Nephron progenitor cell (in vitro differentiated cells): ENCODE measurements at places on chromosomes 11 and 22.

DNA sequence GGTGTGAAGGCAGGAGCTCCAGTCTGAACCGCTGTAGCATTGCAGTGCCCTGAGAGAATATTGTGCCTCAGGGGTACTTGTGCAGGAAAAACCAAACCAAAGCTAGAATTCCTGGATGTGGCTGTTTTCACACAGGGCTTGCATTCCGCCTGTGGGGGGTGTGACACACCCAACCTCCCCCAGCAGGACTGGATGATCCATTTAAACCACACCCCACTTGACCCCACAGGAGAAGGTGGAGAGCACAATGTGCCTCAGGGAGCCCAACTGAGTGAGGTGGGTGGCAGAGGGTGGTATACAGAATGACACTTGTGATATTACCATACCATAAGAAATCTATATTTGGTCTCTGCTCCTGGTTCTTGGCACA, 66.9 kb upstream of the SLC22A12 start:
- no peak for DNase-seq

- no peak for DNase-seq
Observed at GRCh38 chr22:47690166-47690565, 927.7 kb downstream of the TBC1D22A start.

- no peak for DNase-seq
Observed at GRCh38 chr22:44588348-44588747, 90.3 kb upstream of the RTL6 start.

DNA sequence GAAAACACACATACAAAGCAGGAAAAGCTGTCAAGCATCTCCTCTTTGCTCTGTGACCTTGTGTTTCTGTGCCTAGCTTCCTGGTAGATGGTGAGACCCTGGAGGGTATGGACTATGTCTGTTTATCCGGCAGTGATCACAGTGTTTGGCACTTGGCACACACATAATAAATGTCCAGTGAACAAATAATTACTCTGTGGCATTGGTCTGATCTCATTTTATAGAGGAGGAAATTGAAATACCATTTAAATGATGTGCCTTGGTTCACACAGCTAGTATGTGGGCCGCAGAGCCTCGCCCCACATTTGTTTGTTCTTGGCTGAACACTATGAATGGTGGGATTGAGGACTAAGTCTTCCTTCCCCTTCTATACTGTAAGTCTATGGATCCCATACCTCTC, 104.7 kb upstream of the SPON1 start:
- DNase-seq = no peak

GRCh38 chr11:73330569-73331093, 22.6 kb downstream of the ARHGEF17 start:
- peak; percentile 39 for DNase-seq

DNA sequence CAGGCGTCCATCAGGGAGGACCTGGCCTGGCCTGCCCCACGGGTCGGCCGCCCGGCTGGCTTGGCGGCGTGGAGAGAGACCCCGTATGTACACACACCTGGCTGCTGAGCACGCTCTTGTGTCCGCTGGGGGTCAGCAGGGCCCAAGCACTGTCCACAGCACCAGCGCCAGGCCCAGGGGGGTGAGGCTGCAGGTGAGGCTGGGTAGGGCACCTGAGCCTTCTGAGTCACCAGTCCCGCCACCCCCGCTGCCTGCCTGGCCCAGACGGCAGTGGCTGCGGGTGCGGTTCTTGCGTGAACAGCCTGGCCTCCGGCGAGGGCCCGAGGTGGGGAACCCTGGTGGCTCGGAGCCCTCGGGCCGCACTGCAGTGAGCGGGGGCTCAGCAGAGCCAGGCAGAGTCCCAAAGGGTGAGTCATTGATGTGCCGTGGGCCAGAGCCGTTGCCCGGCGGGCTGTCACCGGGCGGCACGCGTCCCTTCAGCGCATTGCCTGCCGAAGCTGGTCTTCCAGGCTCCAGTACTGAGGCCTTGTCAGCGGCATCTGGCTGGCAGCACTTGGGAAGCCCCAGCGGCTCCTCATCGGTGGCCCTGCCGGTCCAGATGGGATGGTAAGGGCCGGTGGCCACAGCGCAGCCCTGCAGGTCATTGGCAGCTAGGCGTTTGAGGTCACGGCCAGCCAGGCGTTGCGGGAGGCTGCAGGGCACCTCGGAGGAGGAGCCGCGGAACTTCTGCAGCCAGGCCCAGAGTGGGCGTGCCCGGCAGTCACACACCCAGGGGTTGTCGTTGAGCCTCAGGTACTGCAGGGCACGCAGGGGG, 26.3 kb downstream of the RTN4R start:
- no peak for DNase-seq

- DNase-seq = no peak
Observed at GRCh38 chr11:112042161-112042960, 17.2 kb downstream of the DLAT start.

DNA sequence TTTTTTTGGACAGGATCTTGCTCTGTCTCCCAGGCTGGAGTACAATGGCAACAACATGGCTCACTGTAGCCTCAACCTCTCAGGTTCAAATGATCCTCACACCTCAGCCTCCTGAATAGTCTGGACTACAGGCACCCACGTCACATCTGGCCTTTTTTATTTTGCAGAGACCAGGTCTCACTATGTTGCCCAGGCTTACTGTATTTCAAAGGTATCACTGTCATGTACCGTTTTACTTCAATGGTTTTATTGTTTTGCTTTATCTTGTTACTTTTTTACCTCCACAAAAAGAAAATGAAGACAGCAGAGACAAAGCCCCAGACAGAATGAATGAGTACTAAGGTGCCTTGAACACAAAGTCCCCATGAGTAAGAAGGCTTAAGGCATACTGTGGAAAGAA, 5.1 kb downstream of the TCF20 start:
- DNase-seq = no peak

DNA sequence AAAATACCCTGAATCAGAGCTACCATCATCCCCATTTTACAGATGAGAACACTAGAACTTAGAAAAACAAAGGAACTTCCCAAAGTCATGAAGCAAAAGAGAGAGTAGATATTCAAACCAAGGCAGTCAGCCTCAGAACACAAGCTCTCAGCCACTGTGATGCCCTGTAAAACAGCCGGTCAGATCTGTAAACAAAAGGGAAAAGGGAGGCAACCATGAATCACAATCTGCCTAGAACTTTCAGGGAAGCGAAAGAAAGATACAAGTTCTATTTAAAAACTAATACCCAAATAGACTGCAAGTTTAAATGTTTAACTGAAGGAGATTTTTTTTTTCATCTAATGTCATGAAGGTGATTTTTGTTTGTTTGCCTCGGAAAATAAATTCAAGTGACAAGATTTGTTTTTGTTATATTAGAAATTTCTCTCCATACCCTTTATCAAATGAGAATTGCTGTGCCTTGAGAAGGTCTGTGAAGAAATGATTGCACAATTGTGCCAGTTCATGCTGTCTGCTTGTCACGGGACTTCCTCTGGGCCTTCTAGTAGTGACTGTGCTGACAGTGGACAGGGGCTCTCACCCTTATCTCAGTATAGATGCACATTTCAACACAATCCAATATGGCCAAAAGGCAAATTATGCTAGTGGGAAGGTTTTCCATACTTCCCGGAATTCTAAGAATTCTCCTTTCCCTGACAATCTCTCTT, 11.7 kb downstream of the SAA1 start:
- DNase-seq = no peak

GRCh38 chr11:129918361-129918760, 23.0 kb upstream of the NFRKB start:
- DNase-seq = no peak

DNA sequence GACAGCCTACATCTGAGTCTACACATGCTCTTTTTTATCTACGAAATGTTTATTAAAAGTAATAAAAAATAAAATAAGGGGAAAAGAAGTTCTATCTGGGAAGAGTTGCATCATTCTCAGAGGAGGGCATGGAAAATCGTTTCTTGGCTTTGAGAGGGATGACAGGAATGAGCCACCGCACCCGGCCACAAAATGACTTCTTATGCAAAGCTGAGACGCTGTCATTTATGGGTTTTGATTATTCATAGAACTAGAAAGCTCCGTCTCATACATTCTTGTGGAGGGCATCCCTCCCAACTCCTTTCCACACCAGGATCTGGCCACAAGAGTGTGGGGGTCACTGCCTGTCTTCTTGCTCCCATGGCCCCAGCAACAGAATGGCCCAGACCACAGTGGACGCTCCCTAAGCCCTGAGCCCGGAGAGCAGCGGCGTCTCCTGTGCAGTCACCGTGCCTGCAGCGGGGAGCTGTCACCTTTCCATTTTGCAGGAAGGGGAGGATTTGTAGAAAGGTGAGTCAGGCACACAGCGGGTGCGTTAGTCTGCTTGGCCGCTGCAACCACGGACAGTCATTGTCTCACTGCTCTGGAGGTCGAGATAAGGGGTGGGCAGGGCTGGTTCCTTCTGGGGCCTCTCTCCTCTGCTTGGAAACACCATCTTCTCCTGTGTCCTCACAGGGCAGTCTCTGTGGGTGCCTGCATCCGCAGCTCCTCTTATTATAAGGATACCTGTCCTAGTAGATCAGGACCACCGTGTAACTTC, 1388.7 kb downstream of the BRD1 start:
- no peak for DNase-seq

GRCh38 chr11:126304457-126305075, 706 bp downstream of the DCPS start:
- no peak for DNase-seq

- no peak for DNase-seq
Observed at GRCh38 chr11:23586173-23586572, 725.9 kb upstream of the CCDC179 start.

- DNase-seq = no peak
Observed at GRCh38 chr11:1771273-1771672, 7.5 kb upstream of the CTSD start.

- DNase-seq = no peak
Observed at GRCh38 chr22:25112538-25113253, 87.0 kb upstream of the CRYBB3 start.

DNA sequence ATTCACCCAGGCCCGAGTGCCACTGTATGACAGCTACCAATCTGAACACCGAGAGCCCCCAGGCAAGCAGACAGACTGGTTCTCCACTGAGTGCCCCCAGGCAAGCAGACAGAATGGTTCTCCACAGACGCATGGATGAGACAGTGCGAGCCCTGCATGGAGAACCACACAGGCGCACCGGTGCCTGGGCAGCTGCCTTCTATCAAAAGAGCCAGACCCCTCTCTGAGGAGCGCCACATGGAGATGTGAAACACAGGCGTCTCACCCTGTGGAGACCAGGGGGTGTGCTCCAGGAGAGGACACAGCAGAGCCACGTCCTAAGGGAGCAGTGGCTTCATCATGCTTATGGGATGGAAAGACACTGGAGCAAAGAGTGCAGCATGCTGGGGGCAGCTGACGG, 94.5 kb upstream of the BID start:
- DNase-seq = no peak

GRCh38 chr11:107743191-107743590, 31.3 kb upstream of the SLN start:
- no peak for DNase-seq

GRCh38 chr11:90332415-90332814, 109.6 kb upstream of the CHORDC1 start:
- DNase-seq = no peak

GRCh38 chr11:76656571-76657081, 13.9 kb downstream of the LRRC32 start:
- no peak for DNase-seq
